ENCODE measurements at places on chromosomes 1 and 21. TPM values are rescaled to one million over a fixed set of nuclear protein-coding genes. Genes with fewer than 3 reads are reported as not detected.

GRCh38 chr1:19015476-19015875, 59.0 kb upstream of the IFFO2 start:
- DNase-seq = no peak

DNA sequence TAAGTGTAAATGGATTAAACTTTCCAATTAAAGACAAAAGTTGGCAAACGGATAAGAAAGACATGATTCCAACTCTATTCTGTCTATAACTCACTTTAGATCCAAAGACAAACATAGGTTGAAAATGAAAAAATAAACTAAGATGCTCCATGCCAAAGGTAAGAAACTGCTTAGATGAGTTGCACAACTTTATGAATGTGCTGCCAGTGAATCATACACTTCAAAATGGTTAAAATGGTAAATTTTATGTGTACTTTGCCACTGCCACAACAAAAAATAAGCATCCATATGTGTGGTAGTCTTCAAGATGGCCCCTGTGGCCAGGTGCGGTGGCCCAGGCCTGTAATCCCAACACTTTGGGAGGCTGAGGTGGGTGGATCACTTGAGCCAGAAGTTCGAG, 45.0 kb downstream of the NSL1 start:
- DNase-seq = no peak

DNA sequence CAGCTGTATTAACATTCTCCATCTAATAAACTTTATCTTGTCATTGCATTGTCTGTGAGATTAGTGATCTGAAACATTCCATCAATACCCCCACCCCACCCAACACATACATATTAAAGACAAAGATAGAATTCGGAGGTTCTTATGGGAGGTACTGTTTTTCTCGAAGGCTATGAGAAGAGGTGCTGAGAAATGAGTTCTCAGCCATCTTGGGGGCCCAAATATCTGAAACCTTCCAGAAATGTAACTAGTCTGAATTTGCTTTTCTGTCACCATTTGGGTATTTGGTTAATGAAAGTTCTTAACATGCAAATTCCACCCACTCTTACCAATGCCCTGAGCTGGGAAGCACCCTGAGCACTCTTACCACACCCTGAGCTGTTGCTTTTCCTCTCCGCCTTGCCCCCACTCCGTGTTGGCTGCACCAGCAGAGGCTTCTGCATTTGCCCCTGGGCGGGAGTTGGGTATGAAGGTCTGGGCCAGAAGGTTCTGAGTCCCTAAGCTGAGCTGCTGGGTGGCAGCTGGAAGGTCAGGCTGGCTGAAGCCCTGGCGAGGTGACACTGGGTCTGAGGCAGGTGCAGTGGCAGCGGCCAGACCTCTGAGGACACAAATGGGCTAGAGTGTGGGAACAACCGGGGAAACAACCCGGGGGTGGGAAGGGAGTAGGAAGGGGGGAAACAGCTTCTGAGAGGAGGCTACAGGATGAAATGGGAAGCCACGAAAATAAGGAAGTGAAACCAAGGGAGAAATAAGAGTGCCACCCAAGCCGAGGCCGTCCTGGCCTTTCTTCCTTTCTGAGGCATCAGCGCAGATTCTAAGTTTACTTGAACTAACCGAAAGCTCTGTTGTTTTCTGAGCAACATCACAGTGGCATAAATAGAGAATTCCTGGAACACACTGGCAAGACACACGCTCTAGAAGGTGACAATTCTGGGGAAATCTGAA, 26.3 kb upstream of the IER5 start:
- DNase-seq = no peak

GRCh38 chr1:46583494-46583893, 20.6 kb downstream of the MKNK1 start:
- DNase-seq = no peak

DNA sequence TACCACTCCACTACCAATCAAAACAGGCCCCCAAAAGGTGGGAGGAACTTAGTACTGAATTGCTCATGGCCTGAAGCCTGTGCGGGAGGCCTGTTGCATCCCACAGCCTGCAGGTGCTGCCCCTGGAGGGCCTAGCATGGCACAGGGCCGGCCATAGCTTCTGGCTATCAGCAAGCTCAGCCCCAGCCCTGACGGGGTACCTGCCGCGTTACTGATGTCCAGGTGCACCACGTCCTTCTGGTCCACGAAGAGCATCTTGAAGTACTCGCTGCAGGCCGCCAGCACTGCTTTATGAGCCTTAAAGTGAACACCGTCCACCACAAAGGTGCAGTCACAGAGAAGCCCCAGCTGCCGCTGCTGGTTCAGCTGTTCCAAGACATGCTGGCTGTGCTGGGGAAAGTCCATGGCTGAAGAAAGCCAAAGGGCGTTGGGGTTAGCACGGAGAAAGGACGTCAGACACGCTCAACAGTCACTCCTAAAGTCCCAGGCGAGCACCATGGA, 27.8 kb downstream of the ZBTB17 start:
- DNase-seq = no peak

GRCh38 chr1:200780545-200781369, 42.1 kb downstream of the CAMSAP2 start:
- no peak for DNase-seq

DNA sequence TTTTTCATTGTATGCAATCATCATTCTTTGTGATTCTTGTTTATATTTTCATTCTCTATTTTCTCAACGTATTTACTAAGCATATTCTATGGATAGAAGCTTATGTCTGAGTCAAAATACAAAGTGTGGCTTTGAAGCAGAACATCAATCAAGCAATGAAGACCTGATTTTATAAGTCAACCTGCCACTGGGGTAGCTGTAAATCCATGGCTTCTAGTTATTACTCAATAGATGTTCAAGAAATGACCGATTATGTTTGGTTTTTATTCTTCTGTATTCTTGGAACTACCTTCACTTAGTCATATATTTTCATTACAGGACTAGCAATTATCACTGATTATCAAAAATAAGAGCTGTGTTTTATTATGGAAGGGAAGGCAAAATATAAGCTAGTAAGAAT, 20.5 kb upstream of the PTGS2 start:
- no peak for DNase-seq

The RNF187 gene
- polyA plus RNA-seq = 106 TPM

- peak; percentile 98 for DNase-seq
These were observed 262.6 kb upstream of the SGIP1 start for GRCh38 chr1:66271216-66271903.

DNA sequence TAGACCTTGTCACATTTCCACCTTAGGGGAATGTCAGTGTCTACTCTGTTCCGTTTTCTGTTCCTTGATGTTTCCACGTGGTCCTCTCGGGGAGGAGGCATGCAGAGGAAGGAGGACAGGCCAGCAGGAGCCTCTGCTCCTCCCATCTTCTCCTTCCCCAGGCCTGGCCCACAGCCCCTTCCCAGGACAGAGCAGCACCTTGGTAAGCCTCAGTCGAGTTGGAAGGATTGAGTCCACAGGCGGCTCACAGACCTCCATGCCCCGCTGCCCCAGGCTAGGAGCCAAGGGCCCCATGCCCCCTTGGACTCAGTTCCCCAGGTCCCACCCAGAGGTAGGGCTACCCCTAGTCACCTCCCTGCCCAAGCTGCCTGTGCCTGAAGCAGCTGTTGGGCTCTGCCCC, 36.5 kb downstream of the IGSF21 start:
- no peak for DNase-seq

DNA sequence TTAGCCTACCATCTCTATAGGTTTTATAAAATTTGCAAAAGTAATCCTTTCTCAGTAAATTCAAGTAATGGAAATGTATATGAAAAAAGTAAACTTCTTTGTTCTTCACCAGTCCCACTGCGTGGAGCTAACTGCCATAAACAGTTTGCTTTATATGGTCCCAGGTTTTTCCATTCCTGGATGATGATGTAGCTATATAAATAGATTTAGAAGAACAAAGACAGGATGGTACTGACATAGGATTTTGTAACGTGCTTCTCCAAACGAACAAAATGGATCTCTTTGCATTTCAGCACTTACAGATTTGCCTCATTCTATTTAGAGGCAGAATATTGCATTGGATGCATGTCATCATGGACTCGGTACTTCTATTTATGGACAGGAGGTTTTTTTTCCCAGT, 57.3 kb downstream of the SMYD2 start:
- no peak for DNase-seq

GRCh38 chr1:167708940-167709389, 12.8 kb upstream of the MPZL1 start:
- DNase-seq = no peak

DNA sequence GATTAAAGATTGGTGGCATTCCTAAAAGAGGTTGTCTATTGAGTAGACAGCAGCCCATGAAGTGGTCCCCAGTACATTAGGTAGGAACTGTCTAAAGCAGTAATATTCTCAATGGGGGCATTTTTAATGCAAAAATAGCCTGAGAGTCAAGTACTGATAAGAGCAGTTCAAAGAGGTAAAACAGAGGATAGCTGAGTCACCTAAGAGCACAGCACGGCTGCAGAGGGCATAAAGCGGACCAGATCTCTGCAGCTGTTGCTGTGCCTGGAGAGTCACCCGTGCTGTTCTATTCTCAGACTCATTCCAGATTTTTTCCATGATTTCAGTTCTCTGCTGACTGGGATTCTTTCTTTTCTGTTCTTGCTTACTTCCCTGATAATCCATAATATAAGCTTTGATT, 313.2 kb downstream of the OLFM3 start:
- no peak for DNase-seq

GRCh38 chr1:35264871-35265270, 3.6 kb upstream of the ZMYM4 start:
- DNase-seq = peak; percentile 57

The OR2L3 gene
- polyA plus RNA-seq = not detected
